Right renal pelvis (tissue), 4 donors: ENCODE measurements at places on chromosomes 5 and 9. TPM values are rescaled to one million over a fixed set of nuclear protein-coding genes. Genes with fewer than 3 reads are reported as not detected.

Gene PCDHGA11
- polyA plus RNA-seq = 4.8 TPM

Gene LOX
- 40.8 TPM for polyA plus RNA-seq

Gene DNAH5
- polyA plus RNA-seq = 2.7 TPM

Gene ENHO
- 2.0 TPM for polyA plus RNA-seq

Gene AK8
- 4.4 TPM for polyA plus RNA-seq

Gene KCNMB1
- 1.2 TPM for polyA plus RNA-seq
